HuH-7 (cell line): ENCODE measurements at places on chromosomes 12 and 14.

- DNase-seq = no peak
Measured at GRCh38 chr14:35113308-35113950, 8.4 kb downstream of the PPP2R3C start.

- no peak for DNase-seq
Measured at GRCh38 chr12:34403706-34404376, 381.5 kb downstream of the ALG10 start.

- no peak for DNase-seq
Measured at GRCh38 chr12:80154261-80154660, 54.9 kb downstream of the OTOGL start.

DNA sequence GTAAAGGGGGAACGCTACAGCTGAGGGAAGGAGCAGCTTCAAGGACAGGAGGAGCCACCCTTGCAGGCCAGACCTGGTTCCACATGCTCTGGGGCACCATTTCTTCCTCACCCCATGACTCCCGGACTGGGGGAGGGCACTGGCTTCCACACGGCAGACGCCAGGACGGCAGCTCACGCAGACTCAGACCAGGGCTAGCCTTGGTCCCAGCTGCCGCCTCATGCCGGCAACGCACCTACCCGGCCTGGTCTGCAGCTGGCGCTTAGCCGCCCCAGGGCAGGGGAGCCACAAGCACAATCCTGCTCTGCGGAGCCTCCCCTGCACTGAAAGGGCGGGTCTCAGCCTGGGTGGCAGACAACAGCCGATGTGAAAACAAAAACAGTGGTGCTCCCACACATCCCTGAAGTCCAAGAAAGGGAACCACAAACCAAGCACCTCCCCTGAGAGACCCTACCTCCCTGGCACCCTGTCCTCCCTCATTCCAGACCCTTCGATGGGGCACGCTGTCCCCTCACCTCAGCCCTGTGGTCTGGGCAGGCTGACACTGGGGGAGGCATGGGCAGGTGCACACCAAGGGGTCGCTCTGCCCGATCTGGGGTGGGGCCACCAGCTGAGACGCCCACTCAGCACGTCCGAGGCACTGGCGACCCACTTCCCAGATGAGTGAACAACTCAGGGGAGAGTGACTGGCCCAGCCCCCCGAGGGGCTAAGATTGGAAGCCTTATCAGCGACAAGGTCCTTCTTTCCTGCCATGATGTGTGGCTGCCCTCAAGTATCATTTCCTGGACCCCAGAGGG lies 65.0 kb downstream of the CHGA start:
- no peak for DNase-seq

- no peak for DNase-seq
Measured at GRCh38 chr14:65096323-65097089, 5.8 kb downstream of the MAX start.

- no peak for DNase-seq
Measured at GRCh38 chr12:62847709-62848108, 87.2 kb downstream of the PPM1H start.

GRCh38 chr14:74864198-74864597 lies 11.7 kb downstream of the PROX2 start:
- no peak for DNase-seq

DNA sequence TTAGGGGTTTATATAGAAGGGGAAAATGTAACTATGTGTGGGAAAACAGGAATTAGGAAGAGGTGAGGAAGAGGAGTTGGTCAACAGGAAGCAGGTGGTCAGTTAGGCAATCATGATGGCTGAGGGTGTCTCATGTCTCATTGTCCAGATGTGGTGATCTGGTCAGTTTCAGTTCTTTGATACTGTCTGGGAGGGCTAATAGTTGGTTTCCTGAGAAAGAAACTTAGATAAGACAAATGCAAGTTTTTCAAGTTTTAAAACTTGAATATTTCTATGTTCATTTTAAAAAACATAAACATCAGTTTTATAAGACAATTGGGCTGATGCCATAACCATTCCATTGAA lies 1121.8 kb upstream of the USP15 start:
- no peak for DNase-seq

DNA sequence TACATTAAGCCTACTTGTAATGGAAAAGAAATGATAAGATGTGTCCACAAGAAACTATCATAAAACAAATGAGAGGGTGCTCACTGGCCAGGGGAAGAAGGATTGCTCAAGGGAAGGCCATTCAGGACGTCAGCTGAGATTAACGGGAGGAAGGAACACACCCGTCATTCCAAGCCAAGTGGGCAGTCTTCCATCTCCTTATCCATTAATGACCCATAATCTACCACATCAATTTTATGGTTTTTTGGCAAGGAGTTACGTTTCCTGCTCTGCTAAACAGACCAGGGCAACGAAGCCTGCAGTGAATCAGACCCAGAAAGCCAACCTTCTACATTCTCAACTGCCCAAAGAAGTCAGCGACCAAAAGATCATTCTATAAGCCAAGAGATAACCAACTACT lies 25.1 kb downstream of the PRKAB1 start:
- no peak for DNase-seq

DNA sequence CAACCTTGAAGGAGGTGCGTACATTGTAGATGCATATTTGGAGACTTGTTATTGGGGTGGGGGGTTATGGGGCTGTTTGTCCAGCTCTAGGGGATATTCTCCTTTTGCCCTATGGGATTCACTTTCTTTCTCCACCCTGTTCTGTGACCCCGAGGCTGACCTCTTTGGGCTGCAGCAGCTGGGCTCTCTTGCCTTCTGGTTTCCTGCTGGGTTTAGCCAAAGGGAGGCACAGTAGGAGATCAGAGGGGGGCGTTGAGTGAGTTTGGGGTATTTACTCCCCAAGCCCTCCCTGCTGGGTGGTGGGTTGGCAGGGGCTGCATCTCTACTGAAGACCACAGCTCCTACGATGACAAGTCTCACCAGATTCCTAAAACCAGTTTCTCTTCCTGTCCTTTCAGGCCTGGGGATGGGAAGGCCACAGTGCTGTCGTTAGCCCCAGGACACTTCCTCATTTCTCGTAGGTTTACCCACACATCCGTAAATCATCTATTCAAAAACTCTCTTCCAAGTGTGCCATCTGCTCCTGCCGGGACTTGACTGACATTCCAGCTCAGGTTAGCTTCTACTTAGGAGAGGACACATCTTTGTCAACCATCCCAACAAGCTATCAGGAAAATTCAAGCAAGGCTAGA lies 127.1 kb downstream of the TMEM30B start:
- no peak for DNase-seq

DNA sequence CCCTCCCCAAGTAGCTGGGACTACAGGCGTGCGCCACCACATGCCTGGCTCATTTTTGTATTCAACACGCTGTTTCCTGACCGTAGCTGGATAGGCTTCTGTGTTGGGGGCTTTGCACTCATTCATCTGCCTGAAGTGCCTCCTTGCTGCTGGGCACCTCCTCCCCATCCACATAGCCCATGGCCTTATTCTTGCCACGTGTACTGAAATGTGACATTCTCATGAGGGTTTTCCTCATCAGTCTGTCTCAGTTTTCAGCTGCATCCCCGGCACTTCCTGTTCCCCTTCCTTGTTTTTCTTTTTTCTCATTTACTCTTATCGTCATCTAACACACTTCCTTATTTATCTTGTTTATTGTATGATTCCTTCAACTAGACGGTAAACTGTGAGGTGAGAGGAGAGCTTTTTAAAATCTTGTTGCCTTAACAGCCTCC lies 36.6 kb downstream of the RCOR1 start:
- DNase-seq = no peak

- DNase-seq = no peak
Measured at GRCh38 chr14:69896972-69897371, 17.8 kb downstream of the SMOC1 start.

GRCh38 chr12:7351177-7351576 lies 47.3 kb downstream of the ACSM4 start:
- DNase-seq = no peak

GRCh38 chr12:58959639-58960300 lies 39.5 kb upstream of the LRIG3 start:
- DNase-seq = no peak

DNA sequence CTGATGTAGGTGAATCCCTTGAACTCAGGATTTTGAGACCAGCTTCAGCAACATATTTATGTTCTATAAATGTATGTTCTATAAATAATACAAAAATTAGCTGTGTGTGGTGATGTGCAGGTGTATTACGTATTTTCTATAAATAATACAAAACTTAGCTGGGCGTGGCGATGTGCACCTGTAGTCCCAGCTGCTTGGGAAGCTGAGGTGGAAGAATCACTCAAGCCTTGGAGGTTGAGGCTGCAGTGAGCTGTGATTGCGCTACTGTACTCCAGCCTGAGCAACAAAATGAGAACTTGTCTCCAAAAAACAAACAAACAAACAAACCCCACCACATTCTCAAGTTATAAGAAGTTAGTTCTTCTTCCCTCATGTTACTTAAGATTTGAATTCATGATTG lies 39.5 kb downstream of the GABARAPL1 start:
- no peak for DNase-seq

DNA sequence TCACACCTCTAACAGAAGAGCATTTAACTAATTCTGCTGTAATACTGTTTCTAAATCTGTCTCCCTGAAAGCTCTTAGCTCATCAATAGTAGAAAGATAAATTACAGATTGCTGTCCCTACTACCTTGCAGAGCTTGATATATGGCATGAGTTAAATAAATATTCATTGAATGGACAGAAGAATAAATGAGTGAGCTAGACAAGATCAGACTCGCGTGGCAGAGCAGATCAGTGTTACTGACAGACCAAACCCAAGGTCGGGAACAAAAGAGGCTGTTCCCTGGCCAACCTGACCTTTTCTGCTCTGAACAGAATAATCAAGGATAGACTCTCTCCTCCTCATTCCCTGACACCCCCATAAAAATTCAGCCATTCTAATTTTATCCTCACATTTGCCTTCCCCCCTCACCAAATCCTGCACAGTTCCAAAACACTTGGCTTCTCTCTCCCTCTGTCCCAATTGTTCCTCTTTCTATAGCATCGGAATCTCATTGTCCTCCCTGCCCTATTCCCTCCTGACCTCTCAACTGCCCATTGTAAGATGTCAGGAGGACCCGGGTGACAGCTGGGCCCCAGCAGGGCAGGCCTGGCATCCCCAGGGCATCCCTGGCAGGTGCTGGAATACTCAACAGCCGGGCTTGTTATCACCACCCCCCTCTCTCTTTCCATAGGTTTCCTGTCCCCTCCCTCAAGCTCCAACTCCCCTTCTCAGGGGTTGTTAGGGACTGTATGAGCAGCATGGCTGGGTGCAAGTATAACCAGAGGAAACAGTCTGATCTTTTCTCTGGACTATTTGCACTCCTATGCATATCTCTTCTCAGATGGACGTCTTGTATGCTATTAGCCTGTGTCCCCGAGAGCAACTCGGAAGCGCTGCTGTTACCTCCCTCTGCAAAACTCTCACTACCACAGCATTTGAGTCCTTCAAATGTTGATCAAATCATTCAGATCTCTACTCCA lies 19.9 kb downstream of the NEUROD4 start:
- DNase-seq = no peak

DNA sequence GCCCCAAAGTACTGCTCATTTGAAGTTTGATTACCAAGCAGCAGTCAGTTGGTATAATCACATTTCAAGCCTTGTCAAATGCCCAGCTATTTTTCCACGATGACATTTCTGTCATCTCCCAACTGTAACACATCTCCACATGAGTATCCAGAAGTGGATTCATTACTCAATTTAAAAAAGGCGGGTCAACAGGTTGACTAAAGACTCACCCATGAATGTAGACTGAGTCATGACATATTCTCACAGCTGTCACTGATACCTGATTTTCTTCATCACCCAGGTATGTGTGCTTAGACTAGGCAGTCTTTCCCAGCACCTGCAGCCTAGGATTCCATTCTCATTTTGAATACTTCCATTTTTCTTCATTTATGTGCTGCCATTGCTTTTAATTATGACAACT lies 75.1 kb upstream of the DBX2 start:
- DNase-seq = no peak

- DNase-seq = no peak
Measured at GRCh38 chr12:48932878-48933277, 7.6 kb upstream of the FKBP11 start.

DNA sequence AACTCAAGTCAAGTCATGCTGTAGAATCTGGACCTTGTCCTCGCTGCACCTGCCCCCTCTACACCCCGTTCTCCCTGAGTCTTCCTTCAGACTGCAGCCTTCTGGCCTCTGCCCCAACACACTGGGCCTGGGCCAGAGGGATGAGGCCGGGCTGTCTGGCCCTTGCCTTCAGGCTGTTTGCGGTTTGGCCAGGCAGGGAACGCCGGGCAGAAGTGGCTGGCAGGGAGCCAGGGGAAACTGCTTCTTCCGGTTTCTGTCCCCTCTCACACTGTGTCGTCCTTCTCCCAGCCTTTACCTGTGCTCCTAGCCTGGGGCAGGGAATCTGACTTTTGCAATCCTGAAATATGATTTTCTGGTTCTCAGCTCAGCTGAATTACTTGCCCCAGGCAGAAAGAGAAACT lies 13.5 kb downstream of the DGLUCY start:
- no peak for DNase-seq

DNA sequence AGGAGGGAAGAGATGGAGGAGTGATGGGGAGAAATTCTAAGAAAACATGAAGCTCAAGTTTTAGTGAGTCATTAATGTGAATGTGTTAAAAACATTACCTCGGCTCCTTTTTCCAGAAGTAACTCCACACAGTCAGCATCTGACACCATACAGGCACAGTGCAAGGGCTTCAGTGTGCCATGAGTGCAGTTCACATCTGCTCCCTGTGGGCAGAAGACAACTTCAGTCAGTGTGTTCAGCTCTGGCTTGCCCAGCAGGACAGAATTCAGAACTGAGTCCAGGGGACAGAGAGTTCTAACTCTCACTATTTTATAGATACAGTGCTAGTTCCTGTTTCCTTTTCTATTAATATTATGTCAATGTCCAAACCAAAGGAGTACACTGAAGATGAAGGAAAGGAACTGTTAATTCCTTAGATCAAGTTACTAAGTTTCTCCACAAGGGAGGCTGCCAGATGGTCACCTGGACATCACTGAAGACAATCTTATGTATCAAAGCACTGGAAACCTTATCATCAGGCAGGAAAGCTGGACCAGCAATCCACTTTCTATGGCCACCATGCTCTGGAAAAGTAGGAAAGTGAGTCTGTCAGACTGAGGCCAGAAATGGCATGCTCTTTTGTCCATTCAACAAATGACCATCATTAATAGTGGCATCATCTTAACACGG lies 6.1 kb downstream of the ASB8 start:
- no peak for DNase-seq

- peak; percentile 50 for DNase-seq
Measured at GRCh38 chr12:62260733-62261683, 804 bp downstream of the USP15 start.

- DNase-seq = no peak
Measured at GRCh38 chr12:22312336-22312735, 22.2 kb downstream of the ST8SIA1 start.

DNA sequence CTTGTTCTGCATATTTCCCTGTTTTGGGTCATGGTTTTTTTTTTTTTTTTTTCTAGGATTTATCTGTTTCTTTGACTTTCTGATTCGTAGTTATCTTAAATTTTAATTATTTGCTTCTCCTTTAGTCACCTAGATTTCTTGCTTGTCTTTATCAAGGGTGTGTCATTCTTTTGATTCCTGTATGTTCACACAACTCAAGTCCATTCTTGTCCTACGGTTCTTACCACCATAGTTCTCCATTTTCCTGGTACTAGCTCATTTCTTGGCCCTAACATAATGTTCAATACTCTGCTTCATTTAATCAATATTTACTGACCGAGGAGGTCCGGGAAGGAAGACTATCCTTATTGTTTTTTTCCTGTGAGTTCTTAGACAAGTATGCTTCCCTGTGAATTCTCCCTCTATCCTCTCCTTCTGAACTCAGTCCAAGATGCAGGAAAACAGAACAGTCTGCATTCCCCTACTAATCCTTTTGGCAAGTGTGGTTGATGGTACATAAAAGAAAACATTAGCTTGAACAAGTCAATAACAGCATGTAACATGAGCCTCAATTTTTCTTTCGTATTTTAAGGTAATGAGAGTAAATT lies 1346.4 kb upstream of the SEL1L start:
- no peak for DNase-seq
